Stimulated activated CD4-positive, alpha-beta T cell treated with anti-CD3 and anti-CD28 coated beads, Interleukin-4, amount 100 ng/mL, for 24 hours (primary cell): ENCODE measurements at places on chromosomes 5 and 9.

GRCh38 chr9:137031904-137032640, at the start of gene FUT7:
TSS of gene FUT7 (minus strand) at chr9:137032088. CDS start at chr9:137031991, 97 bp downstream.
- DNase-seq, result peak; percentile 40

DNA sequence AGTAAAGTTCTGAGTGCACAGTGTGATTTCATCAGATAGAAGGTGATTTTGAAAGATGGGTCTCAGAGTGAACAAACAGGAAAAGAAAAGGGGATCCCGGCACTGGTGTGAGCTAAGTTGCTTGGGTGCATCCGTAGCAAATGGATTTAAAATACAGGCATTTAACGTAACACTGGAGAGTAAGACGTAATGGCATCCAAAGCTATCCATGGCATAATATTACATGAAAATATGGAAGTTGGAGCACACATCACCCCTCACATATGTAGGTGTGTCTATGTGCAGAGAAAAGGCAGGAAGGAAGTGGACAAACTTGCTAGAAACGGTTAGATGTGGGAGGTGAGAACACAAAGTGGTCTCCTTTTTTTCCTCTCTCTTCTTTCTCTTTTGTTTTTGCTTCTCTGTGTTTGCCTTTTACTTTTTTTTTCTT, 38.2 kb upstream of the SEMA4D start:
- DNase-seq, result no peak

DNA sequence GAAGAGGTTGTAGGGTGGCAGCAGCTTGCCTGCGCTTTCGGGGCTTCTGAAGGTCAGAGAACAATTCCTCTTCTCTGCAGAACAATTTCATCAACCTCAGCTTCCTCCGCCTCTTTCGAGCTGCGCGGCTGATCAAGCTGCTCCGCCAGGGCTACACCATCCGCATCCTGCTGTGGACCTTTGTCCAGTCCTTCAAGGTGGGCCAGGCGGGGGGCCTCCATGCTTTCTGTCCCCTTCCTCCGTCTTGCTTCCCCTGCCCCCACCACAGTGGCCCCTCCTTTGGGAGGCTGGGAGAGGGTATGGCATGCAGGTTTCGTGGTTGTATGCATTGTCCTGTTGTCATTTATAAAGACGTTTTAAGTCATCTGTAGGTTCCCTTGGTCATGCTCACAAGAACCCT, 195.8 kb downstream of the CACNA1B start:
- DNase-seq, result no peak

DNA sequence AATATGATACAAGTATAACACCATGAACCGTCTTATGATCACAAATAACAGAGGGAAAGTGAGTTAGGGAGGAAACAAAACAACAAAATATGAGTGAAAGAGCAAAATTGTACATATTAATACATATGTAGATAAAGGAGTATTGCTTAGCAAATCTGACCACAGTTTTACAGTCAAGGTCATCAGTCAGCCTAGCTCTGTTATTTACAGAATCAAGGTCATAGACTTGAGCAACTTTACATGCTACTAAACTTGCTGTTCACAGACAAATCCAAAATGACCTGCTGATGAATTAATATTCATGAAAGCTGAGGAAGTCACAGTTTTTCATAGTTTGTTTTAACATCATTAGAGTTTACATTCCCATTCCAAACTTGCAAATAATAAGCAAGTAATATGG, 1387.7 kb upstream of the ACO1 start:
- no peak for DNase-seq

DNA sequence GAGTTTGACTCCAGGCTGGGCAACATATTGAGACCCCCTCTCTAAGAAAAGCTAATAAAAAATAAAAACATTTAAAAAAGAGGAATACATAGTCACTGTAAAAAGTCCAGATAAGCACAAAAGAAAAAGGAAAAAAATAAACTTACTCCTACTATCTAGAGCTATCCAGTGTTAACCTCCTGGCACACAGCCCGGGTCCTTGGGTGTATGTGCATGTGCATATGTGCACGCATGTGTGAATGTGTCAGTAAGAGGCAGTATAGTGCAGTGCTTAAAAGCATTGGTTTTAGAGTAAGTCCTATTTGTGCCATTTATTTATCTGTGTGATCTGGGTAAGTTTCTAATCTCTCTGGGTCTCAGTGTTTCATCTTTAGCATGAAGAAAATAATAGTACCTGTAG, 26.7 kb downstream of the FAM219A start:
- no peak for DNase-seq

DNA sequence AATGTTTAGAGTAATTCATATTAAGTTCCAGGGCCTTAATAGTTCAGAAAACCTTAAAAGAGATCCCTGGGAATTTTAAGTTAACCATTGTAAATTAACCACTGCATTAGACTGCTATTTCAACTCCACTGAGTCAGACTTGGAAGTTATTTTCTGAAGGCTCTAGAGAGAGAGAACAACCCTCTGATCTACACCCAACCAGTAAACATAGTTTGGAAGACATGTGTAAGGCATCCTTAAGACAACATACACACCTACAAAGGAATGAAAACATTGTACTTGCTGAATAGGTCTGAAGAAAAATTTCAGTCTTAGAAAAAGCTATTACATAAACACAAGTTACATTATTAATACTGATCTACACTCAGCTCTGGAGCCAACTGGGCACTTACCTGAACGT, 158.2 kb upstream of the FST start:
- no peak for DNase-seq

GRCh38 chr9:138097501-138097991, 220.0 kb downstream of the CACNA1B start:
- DNase-seq, result peak; percentile 2

DNA sequence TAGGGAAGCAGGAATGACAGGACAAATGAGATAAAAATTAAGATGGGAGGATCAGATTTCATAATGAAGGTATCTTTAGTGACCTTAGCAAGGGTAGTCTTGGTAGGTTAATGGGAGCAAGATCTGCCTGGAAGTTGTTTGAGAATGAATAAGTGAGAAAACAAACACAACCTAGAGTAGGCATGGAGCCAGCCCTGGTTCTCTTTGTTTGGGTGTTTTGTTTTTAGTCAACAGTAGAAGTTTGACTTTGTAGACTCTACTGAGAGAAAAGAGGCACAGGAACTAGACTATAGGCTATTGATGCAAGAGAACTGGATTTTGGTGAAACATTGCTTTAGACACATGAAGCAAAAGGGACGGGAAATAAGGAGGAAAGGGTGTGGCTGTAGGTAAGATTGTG, 40.3 kb downstream of the KCNN2 start:
- no peak for DNase-seq

GRCh38 chr5:76204713-76205112, 121.5 kb downstream of the SV2C start:
- DNase-seq, result no peak

- DNase-seq, result no peak
These were observed 34.1 kb upstream of the MSX2 start for GRCh38 chr5:174690271-174690670.

DNA sequence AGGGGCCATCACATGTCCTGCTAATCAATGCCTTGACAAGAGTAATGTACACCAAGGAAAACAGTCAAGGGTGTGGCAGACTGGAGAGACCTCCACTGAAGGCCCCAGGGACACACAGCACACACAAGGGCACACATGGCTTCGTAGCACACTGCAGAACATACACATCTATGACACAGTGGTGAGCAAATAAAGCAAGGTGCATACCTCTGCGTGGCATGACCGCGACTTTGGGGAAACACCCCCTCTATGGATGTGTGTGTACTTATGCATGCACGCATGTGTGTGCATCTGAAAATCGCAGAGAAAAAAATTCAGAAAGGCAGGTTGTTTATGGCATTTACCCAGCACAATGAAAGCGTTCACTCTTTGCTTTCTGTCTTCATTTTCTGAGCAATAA, 20.5 kb downstream of the SEMA4D start:
- DNase-seq, result peak; percentile 76

GRCh38 chr5:96868603-96869371, 7.5 kb upstream of the ERAP2 start:
- DNase-seq, result peak; percentile 41

- no peak for DNase-seq
These were observed 7.4 kb downstream of the CPLX2 start for GRCh38 chr5:175878544-175879438.

GRCh38 chr5:100860407-100860806, 42.7 kb downstream of the ST8SIA4 start:
- no peak for DNase-seq

- DNase-seq, result no peak
These were observed 52.1 kb downstream of the SSBP2 start for GRCh38 chr5:81698813-81699212.

- no peak for DNase-seq
These were observed 63.0 kb upstream of the BASP1 start for GRCh38 chr5:17154211-17154996.

- no peak for DNase-seq
These were observed 7.0 kb downstream of the NFIB start for GRCh38 chr9:14306672-14307660.

DNA sequence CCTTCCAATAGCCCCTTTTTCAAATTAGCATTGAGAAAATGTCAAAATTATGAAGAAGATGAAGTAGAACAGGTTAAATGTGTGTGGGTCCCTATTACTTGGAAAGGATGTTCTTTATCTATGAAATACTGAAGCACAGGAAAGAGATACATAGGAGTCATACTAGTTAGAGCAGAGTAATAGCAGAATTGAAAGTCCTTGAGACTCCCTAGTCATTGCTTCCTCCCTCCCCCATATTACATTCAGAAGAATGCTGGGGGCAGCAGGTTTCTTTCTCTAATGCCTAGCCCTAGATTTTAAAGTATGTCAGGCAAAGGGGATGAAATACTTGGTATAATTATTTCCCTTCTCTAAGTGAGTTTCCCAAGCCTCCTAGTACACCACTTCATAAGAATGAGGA, 4.4 kb downstream of the ZCCHC9 start:
- DNase-seq, result no peak

- DNase-seq, result no peak
These were observed 103.2 kb downstream of the KLF4 start for GRCh38 chr9:107386396-107386795.

GRCh38 chr9:108586471-108587139, 269.2 kb downstream of the ACTL7B start:
- no peak for DNase-seq

DNA sequence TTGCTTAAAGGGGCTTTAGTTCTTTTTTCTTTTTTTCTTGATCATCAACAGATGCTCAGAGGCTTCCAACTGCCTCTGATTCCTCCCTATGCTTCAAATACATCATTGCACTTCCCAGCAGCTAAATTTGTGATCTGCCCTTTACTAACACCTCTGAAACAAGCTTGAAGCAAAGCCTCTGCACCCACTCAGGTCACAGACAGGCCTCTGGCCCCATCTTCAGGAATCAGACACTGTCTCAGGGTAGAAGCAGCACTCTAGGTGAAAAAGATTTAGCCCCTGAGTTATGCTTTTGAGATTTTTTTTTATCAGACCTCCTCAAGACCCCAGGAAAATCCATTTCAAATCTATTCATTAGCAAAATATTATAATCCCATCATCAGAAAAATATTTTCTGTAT, 91.5 kb downstream of the MAMDC2 start:
- DNase-seq, result no peak

- no peak for DNase-seq
These were observed 30.6 kb downstream of the MAP1B start for GRCh38 chr5:72137826-72138409.

DNA sequence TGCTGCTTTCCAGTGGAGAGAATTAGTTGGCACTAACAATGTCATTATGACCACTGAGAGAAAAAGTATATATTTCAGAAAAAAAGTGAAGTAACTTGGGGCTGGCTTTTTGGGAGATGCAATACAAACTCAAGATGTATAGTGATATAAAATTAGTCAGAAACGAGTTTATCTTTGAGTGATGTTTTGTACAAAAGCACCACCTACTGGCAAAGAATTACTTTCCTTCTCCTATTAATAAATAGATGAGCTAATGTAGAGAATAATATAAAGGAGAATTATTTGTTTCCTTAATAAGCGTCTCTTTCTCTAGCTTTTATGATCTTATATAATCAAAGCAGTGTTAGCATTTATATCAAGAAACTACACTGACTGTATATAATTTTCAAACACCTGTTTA, 158.8 kb downstream of the MEF2C start:
- no peak for DNase-seq

GRCh38 chr9:353077-353476, 138.4 kb downstream of the DOCK8 start:
- no peak for DNase-seq

- DNase-seq, result no peak
These were observed 43.1 kb downstream of the HRH2 start for GRCh38 chr5:175700991-175701390.

GRCh38 chr5:129664336-129664937, 83.5 kb upstream of the MINAR2 start:
- DNase-seq, result peak; percentile 34

DNA sequence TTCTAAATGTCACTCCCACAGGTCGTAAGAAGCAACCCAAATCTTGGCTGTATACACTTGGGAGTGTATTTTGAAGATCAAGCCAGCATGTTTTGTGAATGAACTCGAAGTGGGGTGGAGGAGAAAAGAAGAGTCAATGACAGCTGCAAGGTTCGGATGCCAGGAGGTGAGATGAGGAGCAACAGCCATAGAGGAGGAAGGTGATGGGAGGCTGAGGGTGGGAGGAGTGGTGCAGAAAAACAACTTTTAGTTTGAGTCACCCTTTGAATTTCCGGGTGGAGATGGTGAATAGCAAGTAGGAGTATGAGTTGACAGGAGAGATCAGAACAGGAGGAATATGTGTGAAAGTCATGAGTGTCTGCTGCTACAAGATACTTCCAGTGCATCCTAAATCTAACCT, 153.6 kb downstream of the DIRAS2 start:
- DNase-seq, result no peak

DNA sequence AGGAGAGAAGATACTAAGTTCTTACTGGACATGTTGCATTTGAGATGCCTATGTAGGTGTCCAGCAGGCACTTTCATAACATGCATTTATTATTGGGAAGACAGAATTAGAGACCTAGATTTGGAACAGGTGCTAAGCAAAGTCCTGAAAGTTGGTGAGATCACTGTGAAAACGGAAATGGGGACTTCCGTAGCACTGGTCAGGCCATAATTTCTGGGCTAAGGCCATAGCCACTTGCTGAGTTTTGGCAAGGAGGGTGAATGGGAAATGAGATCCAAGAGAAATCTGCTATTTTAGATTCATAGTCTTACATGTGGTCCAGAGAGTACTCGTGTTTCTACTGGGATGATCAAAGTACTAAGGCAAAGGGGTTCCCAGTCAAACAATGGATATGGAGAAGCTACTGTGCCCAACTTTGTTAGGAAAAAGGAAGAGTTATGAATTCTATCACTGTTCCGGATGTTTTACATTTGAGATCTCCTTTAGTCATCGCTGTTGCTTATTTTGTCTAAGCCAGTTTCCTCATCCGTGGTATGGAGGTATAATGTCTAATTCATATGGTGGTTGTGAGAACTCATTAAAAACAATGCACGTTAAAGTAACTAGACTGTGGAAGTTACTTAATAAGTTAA, 33.4 kb downstream of the TEK start:
- DNase-seq, result no peak

GRCh38 chr9:132644251-132644650, 25.5 kb downstream of the DDX31 start:
- DNase-seq, result no peak
